Stimulated activated CD4-positive, alpha-beta T cell treated with anti-CD3 and anti-CD28 coated beads, Interleukin-2, amount 100 ng/mL, for 48 hours (primary cell): ENCODE measurements at places on chromosomes 11 and 22.

DNA sequence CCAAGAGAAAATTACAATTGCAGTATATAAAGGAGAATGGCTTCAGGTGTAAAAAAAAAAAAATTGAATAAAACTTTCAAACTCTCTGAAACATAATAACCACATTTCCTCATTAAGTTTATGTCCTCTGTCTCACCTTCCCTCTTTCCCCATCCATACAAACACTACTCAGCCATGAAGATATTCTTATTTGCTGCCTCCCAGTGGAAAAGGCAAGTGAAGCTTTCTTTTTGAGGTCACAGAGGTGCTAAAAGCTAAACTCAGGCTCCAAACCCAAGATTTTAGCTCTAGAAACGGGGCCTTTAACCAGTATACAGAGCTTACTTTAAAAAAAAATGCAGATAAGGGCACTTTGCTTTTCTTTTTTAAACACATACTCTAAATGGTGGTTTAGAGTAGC is 1568.5 kb downstream of the FAM181B start:
- DNase-seq, result no peak

DNA sequence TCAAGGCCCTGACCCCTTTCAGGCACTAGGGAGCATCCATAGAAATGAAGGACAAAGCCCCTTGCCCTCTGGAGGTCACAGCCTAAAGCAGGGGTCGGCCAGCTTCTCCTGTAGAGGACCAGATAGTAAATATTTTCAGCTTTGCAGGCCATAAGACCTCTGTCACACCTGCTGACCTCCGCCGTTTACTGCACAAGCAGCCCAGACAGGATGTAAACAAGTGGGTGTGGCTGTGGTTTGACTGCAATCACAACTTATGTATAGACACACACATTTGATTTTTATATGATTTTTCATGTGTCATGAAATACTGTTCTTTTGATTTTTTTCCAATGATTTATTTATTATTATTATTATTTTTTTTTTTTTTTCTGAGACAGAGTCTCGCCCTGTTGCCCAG is 34.3 kb downstream of the KIAA1671 start:
- DNase-seq, result no peak

- DNase-seq, result no peak
Observed at GRCh38 chr11:83051760-83052671, 19.7 kb downstream of the RAB30 start.

DNA sequence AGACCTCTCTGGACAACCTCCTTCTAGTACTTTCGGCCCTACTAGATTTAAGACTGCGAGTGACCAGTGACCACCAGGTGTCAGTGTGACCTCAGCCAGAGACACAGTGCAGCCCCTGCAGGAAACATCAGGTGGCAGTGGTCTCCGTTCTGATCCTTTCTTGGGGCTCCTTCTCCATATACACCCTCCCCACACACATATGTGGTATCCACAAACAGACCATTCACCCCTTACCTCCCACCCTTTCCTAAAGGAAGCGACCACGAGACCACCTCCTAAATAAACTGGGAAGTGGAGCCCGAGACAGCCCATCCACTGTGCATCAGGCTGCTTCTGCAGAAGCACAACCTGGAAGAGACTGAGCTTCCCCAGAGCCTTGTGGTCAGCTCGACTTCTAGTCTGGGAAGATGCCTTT is 38.5 kb upstream of the CYP2D6 start:
- DNase-seq, result peak; percentile 60

DNA sequence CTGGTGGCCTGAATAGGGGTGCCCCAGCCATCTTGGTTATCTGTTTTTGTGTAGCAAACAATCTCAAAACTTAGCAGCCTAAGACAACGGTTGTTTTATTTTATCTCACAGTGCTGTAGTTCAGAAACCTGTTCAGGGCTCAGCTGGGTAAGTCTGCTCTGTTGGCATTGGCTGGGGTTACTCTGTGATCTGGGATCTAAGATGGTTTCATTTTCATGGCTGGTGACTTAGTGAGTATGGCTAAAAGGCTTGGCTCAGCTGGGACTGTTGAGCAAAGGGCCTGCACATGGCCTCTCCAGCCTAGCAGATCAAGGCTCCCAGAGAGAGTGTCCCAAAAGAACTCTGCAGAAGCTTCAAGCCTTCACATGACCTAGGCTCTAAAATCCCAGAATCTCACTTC is 60.8 kb upstream of the POU2AF1 start:
- DNase-seq, result no peak

- no peak for DNase-seq
Observed at GRCh38 chr11:117984476-117984875, 1.7 kb upstream of the IL10RA start.

- DNase-seq, result no peak
Observed at GRCh38 chr11:95372097-95372656, 141.2 kb upstream of the SESN3 start.

- DNase-seq, result no peak
Observed at GRCh38 chr22:24455039-24455438, 27.6 kb downstream of the ADORA2A start.

GRCh38 chr11:115496892-115497291 is 7.3 kb downstream of the CADM1 start:
- no peak for DNase-seq

DNA sequence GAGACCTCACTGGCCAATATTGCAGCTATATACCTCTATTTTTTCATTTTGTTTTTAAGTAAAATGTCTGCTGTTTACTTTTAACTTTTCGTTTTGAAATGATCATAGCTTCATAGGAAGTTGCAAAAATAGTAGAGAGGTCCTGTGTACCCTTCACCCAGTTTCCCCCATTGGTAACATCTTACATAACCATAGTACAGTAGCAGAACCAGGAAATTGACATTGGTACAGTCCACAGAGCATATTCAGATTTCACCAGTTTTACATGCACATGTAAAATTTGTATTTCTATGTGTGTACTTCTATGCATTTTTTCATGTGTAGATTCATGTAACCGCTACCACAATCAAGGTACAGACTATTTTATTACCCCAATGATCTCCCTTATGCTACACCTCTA is 3.8 kb downstream of the AMOTL1 start:
- DNase-seq, result no peak

GRCh38 chr11:3755151-3755550 is 42.2 kb downstream of the NUP98 start:
- DNase-seq, result no peak

DNA sequence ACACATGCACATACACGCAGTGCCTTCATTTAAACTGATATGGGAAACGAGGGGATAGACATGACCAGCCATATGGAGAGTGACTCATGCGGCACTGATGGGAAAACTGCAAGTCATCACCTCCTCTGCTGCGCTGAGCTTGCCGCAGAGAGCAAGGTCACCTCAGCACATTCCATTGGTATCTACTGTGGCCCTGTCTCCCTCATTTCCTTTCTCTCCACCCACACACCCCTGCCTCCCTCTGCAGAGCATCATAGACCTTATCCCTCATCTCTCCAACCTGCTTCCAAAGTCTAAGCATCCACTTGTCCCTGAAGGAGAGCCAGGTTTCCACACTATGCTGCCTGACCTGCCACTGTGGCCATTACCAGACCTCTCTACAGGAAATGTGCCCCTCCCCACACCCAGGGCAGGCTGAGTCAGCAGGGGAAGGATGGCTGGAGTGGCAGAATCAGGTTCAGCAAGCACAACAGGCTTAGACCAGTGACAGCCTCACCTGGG is 116.9 kb upstream of the SNX19 start:
- DNase-seq, result no peak

DNA sequence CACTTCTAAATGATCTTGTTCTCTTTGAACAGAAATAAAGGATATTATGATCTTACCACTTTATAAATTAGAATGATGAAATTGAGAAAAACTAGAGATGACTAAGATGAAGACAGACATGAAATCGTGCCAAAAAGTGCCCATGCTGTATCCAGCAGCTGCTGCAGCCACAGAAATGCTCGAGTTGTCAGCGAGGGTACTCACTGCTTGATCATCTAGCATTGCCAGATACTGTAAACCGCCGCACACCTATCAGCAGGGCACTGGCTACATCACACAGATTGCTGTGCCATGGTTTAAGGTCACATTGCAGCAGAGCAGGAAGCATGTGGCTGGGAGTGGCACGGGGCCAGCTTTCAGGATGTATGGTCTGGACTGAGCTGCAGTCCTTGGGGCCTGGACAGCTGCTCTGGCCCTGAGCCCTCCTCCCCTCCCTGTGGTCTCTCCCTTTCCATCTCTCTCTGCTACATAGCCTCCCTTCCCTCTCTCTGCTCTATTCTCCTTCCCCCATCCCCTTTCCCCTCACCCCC is 51.0 kb upstream of the SEPTIN5 start:
- no peak for DNase-seq

- DNase-seq, result no peak
Observed at GRCh38 chr22:23073526-23074229, 3.4 kb downstream of the GNAZ start.

DNA sequence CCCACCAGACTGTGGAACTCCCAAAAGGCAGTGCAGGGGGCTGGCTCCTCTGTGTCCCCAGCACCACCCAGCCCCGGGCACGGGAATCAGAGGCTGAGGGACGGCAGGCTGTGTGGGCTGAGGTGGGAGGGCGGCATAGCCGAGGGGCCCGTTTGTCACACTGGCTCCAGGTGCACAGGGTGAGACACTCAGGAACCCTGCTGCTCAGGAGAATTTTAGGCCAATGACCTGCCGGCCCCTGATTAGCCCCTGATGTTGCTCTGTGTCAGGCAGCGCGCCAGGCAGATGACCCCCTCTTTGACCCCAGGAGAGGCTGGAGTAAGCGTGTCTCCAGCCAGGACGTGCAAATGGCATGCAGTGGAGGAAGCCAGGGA is 52.7 kb downstream of the RTL6 start:
- no peak for DNase-seq

- no peak for DNase-seq
Observed at GRCh38 chr11:10480026-10480425, 25.0 kb downstream of the AMPD3 start.

DNA sequence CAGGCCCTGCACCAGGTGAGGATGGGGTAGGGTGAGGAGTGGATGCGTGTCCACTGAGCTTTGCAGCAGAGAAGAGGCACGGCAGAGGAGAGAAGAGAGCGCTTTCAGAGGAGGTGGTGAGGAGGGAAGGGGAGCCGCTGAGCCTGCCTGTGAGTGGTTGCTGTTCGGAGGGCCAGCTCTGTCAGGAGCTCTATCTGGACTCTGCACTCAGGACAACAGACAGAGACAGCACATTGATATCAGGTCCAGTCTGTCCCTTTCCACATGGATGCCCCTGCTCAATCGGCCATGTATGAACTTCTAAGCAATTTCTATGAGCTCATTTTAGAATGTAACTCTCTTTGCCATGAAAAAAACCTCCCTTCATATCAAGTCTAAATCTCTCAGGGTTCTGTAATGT is 158.6 kb downstream of the KIRREL3 start:
- DNase-seq, result no peak

DNA sequence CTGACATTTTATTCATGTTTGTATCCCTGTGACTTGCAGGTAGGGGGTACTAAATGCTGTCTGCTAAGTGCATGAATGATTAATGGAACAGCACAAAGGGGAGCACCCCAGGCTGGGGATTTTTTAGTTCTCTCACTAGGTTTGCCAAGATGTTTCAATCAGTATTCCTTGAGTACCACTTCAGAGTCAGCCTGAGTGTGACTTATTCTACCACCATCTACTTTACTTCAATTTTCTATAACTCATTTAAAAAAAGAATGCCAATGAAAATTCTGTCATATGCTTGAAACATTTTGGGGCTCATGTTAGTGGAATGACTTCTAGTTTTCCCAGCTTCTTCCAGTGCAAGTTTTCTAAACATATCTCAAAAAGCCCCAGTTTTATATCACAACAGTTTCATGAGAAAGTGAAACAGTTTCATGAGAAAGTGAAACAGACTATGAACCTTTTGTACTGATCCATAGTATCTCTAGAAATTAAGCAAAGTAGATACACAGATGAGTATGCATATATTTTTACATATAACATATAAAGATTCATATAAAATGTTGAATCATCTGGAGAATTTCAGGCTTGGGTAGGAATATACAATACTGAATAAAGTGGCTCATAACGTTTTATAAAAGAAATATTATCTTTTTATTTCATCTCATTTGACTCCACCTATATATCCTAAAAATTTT is 252.4 kb downstream of the GRM5 start:
- no peak for DNase-seq

- DNase-seq, result no peak
Observed at GRCh38 chr11:120499088-120499487, 12.5 kb upstream of the GRIK4 start.

GRCh38 chr11:39345834-39346442 is 2113.5 kb downstream of the LRRC4C start:
- DNase-seq, result no peak
